ENCODE measurements at places on chromosomes 12 and 14.

DNA sequence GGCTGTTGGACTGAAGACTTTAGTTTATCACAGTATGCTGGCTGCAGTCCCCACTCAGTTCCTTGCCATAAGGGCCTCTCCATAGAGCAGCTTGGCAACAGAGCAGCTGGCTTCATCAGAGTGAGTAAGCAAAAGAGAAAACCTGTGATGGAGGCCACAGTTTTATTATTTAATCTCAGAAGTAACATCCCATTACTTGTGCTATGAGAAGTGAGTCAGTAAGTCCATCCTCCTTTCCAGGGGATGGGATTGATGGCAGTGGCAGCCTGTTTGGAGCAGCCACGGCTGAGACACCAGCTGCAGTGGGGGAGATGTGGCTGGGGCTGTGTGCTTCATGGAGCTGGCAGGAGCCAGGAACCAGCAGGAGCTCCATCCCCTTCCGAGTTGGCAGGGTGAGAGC lies 138.5 kb upstream of the SRRM4 start:
- peak; percentile 51 for DNase-seq

- no peak for DNase-seq
Measured at GRCh38 chr14:30484976-30485375, 74.0 kb upstream of the G2E3 start.

DNA sequence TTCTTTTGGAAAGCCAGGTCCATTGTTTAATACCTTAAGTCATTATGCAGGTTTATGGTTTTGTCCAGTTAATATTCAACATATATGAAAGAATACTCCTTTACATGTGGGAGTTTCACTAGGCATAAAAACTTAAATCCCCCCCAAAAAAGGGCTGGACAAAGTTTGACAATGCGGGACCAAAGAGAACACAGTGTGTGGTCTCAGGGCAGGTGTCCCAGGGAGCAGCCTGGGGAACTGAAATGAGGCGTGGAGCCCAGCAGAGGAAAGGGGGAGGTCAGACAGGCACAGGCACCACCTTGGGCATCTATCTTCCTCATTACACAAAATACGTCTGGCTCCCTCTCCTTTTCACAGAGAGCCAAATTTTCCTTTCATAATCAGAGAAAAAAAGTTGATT lies 22.5 kb downstream of the PKP2 start:
- DNase-seq: no peak

- peak; percentile 62 for DNase-seq
Measured at GRCh38 chr12:29783773-29784666, at the start of gene TMTC1. TSS of gene TMTC1 (minus strand) at chr12:29783942. CDS start at chr12:29783751, 191 bp downstream.

DNA sequence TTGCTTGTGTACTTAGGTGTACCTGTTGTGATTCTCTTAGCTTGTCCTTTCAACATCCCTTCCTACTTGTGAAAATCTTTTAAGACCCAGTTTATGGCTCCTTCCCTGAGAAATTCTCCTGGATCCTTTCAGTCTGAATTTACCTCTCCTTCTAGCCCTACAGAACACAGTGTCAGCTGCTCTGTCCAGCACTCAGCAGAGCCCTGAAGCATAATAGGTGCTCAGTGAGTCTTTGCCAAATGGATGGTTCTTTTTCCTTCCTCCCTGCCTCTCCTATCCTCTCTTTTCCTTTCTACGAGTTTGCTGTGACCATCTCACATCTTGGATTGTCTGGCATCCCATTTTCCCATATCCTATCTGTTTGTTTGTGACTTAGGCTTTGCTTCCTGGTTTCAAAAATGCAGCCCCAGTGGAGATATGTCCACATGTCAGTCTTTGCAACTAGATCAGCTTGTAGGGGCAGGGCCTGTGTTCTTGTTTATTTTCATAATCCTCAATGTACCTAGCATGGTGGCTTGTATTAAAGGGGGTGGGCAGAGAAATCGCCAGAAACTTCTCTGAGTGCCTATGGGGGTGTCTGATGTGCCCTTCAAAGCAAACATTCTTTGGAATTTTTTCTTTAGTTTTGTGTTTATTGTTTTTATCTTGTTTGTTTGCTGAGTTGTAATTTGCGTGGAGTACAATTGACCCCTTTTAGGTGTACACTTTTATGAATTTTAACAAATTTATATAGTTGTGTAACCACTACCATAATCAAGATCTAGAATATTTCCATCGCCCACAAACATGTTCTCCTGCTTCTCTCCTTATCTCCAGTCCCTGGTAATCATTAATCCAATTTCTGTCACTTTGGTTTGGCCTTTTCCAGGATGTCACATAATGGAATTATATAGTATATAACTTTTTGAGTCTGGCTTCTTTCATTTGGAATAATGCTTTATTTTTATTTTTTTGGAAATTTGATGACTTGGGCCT lies 62.8 kb downstream of the SMOC1 start:
- DNase-seq: no peak

DNA sequence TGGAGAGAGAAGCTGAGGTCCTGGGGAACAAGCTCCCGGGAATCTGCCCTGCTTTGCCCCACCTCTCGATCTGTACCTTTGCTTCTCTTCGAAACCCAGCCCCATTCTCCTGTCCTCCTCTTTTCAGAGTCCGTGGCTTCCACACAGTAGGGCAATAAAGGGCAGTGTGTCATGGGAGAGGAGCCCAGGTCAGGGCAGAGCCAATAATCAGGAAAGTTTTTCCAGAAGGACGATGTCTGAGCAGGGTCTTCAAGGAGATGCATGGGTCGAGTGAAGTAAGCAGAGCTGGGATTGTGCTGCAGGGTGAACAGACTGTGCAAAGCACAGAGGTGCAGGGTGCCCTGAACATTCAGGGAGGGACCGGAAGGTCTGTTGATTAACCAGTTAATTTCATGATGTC lies 22.1 kb upstream of the SERPINA4 start:
- no peak for DNase-seq

DNA sequence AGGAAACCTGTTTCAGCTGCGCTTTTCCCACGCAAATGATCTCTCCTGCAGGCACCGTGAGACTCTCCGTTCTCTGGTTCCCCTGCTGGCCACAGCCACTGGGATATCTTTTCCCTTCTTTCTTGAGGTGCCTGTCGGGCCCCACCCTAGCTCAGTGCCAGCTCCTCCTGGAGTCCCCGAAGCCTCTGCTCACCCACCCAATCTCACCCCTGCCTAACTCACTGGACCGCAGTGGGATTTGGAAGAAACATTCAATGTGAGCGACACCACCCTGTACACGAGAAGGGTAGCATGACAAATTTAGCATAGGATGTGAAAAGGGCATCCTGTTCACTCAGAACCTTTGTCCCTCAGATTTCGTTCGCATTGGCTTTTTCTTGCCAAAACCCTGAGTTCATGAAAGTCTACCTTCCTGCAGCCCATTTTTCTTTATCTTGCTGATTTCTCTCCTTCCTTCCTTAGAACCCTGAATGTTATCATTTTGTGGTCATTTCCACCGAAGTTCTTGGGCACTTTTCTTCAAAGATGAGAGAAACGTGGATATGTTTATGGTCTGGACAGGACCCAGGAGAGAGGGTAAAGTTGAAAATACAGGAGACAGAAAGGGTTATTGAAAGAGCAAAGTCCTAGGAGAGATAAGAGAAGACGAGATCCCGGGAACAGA lies 63.6 kb upstream of the ELK3 start:
- no peak for DNase-seq

DNA sequence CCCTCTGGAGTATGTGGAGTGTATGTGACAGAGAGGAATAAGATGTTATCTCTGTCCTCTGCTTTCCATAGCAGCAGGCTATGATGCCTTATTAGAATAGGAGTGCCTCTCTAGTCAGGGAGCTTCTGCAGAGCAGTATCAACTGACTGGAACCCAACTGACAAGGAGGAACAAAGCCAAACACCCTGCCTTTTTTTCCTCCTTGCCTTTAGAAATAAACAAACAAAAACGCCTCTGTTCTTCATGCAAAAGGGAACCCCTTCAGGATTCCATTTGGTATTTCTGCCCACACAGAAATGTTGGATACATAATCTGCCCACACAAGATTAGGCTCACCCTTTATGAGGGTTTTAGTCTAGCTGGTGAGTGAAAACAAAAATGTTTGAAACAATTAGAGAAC lies 50.3 kb downstream of the VRK1 start:
- DNase-seq: no peak

DNA sequence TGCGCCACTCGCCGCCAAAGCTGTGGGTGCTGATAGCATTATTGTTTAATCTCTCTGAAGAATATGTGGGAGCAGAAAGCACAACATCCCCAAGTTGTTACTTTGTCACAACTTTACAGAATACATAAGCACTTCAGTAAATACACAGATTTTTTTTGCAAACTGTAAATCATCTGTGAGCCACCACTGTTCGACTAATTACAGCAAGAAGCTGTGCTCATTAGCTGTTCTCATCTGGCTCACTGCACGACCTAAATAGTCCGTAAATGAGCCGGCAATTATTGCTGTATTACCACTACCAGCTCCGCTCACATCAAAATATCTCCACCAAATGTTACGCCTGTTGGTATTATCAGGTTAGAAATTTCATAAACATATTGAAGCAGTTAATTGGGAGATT lies 228.9 kb upstream of the PRKD1 start:
- no peak for DNase-seq

GRCh38 chr12:97713270-97713669 lies 250.7 kb downstream of the RMST start:
- peak; percentile 32 for DNase-seq

DNA sequence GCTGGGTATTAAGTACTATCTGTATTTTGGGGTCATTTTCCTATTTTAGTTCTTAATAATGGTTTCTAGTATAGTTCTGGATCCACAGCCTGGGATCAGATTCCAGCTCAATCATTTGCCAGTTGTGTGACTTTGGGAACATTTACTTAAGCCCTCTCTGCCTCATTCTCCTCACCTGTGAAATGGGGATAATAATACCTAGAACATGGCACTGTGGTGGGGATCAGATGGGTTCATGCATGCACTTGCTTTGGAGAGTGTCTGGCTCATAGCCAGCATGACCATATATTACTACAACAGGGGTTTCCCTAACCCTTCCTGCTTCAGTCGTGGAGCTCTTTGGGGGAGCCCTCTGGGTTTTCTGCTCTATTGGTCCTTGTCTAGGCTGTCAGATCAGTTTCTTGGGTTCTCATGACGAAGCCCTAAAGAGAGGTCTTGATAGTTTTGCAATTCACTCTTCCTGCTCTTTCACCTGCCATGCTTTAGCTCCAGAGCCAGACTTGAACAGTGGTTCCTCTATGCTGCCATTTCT lies 34.1 kb upstream of the SMOC1 start:
- DNase-seq: no peak

GRCh38 chr12:124518051-124518932 lies 49.1 kb downstream of the NCOR2 start:
- DNase-seq: peak; percentile 91

DNA sequence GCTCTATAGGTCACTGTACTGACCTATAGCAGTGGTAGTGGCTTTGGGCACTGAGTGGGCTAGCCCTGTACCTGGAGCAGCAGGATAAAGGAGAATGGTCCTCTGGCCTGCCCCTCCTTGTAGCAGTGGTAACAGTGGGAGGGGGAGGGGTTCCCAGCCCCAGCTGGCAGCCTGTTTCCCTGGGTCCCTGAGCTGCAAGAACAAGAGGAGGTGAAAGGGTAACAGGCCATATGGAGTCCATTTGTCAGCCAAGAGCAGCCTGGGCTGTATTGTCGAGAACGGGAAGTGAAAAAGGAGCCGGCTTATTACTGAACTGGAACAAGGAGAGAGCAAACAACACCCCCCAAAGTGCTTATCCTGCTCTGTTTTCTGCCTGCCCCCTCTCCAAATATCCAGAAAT lies 73.8 kb upstream of the SRSF5 start:
- DNase-seq: peak; percentile 78

DNA sequence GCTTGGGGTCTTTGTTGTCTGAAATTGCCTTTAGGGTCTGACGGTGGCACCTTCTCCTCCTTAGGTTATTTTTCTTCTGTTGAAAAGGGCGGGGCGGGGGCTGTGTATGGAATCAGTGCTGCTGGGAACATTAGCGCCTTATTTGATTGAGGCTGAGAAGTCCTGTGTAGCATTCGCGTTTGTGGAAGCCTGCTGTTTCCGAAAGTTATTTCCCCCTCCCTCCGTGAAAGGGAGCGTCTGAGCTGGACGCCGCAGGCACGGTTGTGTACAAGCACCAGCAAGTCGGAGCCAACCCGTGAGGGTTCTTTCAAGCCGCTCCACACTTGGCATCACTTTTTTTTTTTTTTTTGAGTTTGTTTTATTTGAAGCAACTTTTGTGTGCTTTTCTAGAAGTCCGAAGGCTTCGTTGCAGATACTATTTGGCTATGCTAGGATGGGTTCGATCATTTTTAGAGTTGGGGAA lies 1.1 kb downstream of the SYNE2 start:
- DNase-seq: peak; percentile 53

GRCh38 chr12:99981639-99982190 lies 3.0 kb downstream of the ANKS1B start:
- DNase-seq: no peak

GRCh38 chr14:35088514-35088913 lies 33.3 kb downstream of the PPP2R3C start:
- no peak for DNase-seq

DNA sequence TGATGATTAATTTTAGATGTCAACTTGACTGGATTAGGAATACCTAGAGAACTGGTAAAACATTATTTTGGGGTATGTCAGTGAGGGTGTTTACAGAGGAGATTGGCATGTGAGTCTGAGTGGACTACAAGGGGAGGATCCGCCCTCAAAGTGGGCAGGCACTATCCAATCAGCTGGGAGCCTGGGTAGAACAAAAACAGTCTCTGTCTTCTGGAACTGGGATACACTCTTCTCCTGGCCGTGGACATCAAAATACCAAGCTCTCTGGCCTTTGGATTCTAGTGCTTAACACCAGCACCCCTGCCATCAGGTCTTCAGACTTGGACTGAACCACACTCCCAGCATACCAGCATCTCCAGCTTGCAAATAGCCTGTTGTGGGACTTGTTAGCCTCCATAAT lies 4.4 kb upstream of the SCAF11 start:
- no peak for DNase-seq

GRCh38 chr12:4051596-4051995 lies 178.4 kb upstream of the PARP11 start:
- no peak for DNase-seq

- DNase-seq: peak; percentile 75
Measured at GRCh38 chr14:66507722-66508546, at the start of gene GPHN. TSS of gene GPHN (plus strand) at chr14:66508147.

GRCh38 chr14:104072586-104072985 lies 12.9 kb upstream of the ASPG start:
- no peak for DNase-seq

GRCh38 chr12:28065889-28066630 lies 93.5 kb upstream of the PTHLH start:
- DNase-seq: no peak

GRCh38 chr14:68374682-68375081 lies 418.2 kb downstream of the ZFP36L1 start:
- peak; percentile 39 for DNase-seq

DNA sequence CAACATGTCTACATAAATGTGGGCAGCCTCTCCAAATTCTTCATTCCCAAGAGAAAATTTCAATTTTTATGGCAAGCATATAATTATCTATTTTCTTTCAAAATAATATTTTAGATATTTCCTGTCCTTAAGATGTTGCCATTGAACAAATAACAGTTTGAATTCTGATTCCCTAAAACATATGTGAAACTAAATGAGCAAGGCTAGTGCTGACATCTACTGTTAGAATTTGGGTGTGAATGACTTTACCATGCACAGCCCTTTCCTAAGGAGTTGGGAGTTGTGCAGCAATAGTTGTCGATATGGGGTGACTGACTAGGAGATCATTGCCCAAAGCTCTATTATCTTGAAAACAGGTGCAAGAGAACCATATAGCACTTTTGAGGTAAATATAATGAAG lies 108.2 kb upstream of the SLC38A4 start:
- DNase-seq: no peak

- no peak for DNase-seq
Measured at GRCh38 chr12:93126069-93126474, 197.0 kb upstream of the EEA1 start.

Data from NCI-H146 (cell line).